Calu3 (cell line): ENCODE measurements at places on chromosomes 11 and 22. TPM values are rescaled to one million over a fixed set of nuclear protein-coding genes. Genes with fewer than 3 reads are reported as not detected.

Gene MAP6
- total RNA-seq = not detected in 2 replicates

Gene PVALB
- total RNA-seq = not detected in 2 replicates

Gene CNIH2
- total RNA-seq = 2.9 and 3.5 TPM in 2 replicates

Gene NTM
- not detected in 2 replicates for total RNA-seq

Gene ARHGAP32
- 40.1 and 46.0 TPM in 2 replicates for total RNA-seq

Gene SPDYC
- total RNA-seq = not detected in 2 replicates

Gene MS4A6A
- total RNA-seq = not detected in 2 replicates
